ENCODE measurements at places on chromosomes 12 and 14.
A peak's percentile ranks its signal among the peaks of the same experiment; 100 is the strongest.

DNA sequence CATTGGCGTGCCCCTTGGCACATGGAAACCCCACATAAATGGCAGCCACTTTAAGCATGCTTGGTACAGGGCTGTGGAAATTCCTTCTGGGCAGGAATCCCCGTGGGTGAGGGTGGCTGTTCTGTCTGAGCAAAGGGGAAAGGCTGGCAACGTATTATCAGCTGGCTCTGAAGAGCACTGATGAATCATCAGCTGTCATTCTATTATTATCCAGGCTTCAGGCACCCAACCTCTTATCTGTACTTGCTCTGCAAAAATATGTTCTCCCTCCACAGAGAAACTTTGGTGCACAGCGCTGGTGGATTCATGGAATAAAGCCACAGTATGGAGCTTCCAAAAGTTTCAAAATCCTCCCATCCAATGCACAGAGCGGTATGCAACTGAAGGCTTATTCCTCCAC is 167.1 kb downstream of the TBX5 start:
- peak; percentile 38 for DNase-seq

DNA sequence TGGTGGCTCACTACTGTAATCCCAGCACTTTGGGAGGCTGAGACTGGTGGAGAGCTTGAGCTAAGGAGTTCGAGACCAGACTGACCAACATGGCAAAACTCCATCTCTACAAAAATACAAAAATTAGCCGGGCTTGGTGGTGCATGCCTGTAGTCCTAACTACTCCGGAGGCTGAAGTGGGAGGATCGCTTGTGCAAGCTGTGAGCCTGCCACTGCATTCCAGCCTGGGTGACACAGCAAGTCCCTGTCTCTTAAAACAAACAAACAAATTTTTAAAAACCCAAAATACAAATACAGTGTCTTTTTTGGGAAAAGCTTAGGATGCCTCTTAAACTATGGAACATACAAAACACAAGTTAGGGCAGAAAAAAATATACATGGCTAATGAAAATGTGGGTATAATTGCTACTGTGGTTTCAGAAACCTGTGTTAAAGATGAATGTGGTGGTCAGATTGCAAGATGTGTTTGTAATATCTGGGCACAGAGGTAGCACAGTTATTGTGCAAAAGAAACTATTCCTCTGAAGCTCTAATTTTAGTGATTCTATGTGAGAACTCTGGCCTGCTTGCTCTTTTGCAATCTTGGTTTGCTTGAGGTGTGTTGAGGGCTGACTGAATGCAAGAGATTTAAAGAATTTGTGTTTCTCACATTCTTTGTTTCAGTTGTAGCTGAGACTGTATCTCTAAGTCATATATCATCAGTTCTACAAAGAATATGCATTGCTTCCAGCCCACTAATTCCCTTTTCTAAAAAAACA is 3.9 kb upstream of the HSPA2 start:
- peak; percentile 66 for DNase-seq

- no peak for DNase-seq
These were observed 572.5 kb downstream of the DIO2 start for GRCh38 chr14:79638672-79639266.

DNA sequence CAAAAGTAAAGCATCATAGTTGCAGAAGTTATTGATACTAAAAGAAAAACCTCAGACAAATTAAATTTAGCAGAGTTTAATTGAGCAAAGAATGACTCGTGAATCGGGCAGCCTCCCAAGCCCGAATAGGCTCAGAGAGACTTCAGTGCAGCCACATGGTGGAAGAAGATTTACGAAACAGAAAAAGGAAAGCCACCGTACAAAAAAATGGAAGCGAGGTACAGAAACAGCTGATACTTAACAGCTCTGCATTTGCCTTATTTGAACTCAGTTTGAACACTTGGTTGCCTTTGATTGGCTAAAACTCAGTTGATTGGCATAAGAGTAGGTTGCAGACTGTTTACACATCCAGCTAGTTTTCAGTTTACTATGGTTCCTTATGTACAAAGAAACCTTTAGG is 12.9 kb downstream of the TTC9 start:
- DNase-seq, result no peak

GRCh38 chr12:115838952-115839351 is 438.5 kb downstream of the MED13L start:
- DNase-seq, result no peak

- peak; percentile 73 for DNase-seq
These were observed 14.7 kb downstream of the GPR68 start for GRCh38 chr14:91229743-91230200.

DNA sequence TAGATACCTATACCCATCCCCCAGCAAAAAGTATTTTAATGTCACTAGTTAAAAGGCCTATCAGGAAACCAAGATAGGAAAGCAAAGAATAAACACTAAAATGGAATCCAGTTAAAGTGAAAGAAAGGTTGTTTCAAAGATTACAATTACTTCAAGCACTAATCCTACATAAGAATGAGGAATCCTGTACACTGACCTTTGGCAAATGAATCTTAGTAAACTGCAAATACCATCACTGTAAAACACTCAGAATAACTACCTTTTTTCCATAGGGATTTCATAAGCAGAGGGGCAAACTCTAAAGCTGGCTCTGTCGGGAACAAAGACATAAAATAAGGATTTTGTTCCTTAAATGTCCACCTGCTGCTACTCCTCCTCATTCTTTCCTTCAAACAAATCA is 25.9 kb downstream of the CEP83 start:
- no peak for DNase-seq

DNA sequence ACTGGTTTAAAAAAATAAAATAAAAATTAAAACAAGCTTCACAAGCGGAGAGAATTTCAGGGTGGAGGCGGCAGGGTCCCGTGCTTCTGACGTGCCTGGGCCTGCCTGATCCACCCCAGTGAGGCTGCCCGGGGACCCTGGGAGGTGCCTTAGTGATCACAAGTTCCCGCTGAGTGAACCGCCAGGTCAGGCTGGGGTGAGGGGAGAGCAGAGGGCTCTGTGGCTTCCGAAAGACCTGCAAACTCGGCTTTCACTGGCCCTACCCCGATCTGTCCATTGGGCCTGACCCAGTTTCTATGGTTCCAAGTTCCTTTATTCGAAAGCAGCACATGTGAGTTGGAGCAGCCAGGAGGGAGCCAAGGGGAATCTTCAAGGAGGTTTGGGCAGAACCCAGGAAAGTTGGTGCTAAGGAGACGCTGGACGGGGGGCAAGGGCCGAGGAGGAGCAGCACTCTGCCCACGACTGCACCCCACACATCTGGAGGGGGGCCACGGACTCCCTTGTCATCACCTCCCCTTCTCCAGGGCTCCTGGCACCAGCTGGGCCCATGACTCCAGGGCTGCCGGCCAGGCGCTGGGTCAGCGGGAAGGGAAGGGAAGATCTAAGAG is 12.9 kb downstream of the MMP14 start:
- no peak for DNase-seq

DNA sequence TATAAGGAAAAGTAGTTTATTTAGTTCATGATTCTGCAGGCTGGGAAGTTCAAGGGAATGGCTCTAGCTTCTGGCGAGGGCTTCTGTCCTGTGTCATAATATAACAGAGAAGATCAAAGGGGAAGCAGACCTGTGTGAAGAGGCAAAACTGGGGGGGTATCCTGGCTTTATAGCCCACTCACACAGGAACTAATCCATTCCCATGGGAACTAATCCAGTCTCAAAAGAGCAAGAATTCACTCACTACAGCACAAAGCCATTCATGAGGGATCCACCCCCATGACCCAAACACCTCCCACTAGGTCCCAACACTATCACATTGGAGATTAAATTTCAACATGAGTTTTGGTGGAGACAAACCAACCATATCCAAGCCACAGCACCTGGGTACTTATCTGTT is 6.9 kb downstream of the ALDH6A1 start:
- no peak for DNase-seq

- peak; percentile 20 for DNase-seq
These were observed 166.7 kb upstream of the SYT1 start for GRCh38 chr12:78697817-78698415.

- peak; percentile 80 for DNase-seq
These were observed 1135.0 kb downstream of the GALC start for GRCh38 chr14:86858031-86858430.

GRCh38 chr12:55683676-55684075 is 24.0 kb downstream of the ITGA7 start:
- DNase-seq, result no peak

- DNase-seq, result peak; percentile 94
These were observed 379.6 kb downstream of the CCDC91 start for GRCh38 chr12:28569698-28570411.

GRCh38 chr12:25761356-25761755 is 197.1 kb upstream of the RASSF8 start:
- no peak for DNase-seq
